ENCODE measurements at places on chromosomes 4 and X. TPM values are rescaled to one million over a fixed set of nuclear protein-coding genes. Genes with fewer than 3 reads are reported as not detected.

The GRID2 gene
- not detected for total RNA-seq

The SAGE1 gene
- total RNA-seq, result not detected

The OPRPN gene
- total RNA-seq, result not detected

The PCDH7 gene
- total RNA-seq, result 43.2 TPM

- no peak for DNase-seq
These were observed 25.3 kb downstream of the SLAIN2 start for GRCh38 chr4:48366611-48367010.

DNA sequence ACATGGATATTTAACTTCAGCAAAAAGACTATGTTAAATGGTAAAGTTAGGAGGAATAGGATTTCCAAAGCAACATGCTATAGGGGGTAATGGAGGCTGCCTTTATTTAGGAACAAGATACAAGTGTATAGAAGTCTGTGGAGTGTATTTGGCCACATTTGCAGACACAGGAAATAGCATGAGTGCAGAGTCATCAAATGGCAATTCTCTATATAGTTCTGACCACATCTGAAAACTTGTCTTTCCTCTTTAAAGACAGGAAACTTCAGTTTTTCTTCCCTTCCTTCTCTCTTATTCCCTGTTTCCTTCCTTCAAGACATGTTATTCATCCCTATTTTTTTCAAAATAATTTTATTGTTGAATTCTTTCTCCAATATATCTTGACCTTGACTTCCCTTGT is 119.3 kb upstream of the PITX2 start:
- peak; percentile 35 for DNase-seq

- DNase-seq, result no peak
These were observed 280.5 kb downstream of the FBXW7 start for GRCh38 chr4:152255437-152255836.

Data from foreskin keratinocyte (primary cell).